Fibroblast of upper back skin (primary cell): ENCODE measurements at places on chromosomes 16 and 17.

GRCh38 chr16:70711211-70712031 lies 25.6 kb upstream of the MTSS2 start:
- DNase-seq: no peak

GRCh38 chr17:78589885-78590284 lies 12.7 kb upstream of the DNAH17 start:
- DNase-seq: no peak

DNA sequence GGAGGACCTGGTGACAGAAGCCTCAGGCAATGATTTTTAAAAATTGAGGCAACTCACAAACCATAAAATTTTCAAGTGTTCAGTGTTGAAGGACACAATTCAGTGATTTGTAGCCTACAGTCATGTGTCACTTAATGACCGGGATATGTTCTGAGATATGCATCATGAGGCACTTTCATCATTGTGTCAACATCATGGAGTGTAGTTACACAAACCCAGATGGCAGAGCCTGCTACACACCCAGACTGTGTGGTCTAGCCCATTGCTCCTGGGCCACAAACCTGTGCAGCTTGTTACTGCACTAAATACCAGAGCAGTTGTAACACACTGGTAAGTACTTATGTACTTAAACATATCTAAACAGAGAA lies 1.6 kb downstream of the PRSS41 start:
- DNase-seq: no peak

DNA sequence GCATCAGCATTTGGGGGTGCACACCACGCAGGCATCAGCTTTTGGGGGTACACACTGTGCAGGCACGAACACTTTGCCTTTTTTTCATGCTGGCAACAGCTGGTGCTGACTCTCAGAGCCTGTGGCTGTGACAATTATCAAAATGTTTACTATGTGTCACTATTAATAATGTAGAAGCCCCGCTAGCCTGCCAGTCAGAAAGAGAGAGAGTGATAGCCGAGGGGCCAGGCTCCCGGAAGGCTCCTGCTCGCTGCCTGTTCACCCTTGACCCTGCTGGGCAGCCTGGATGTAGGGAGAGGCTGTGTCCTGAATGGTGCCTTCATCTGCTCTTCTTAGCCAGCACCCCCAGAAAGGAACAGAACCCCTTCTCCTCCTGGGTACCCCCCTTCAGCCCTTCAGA lies 61.9 kb downstream of the SDK2 start:
- DNase-seq: no peak

- DNase-seq: no peak
These were observed 191.0 kb downstream of the TANC2 start for GRCh38 chr17:63156986-63157385.

GRCh38 chr17:80899402-80900268 lies 92.0 kb upstream of the CHMP6 start:
- DNase-seq: peak; percentile 19

DNA sequence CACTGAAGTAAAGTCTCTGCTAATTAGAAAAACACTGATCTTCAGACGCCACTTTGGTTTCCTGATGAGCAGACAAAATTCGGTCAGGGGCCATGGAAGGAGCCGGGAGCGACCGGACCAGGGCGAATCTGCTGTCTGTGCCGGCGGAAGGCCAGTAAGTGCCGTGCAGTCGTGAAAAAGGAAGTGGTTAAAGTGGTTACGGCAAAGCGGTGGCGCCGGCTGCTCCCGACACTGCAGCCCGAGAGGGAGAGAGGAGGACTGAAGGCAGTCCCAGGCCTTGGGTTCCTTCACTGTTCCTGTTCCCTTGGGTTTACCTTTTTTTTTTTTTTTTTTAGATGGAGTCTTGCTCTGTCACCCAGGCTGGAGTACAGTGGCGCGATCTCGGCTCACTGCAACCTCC lies 17.3 kb upstream of the HEXD start:
- DNase-seq: peak; percentile 26

- DNase-seq: no peak
These were observed 4.3 kb upstream of the PIMREG start for GRCh38 chr17:6439951-6440350.

- DNase-seq: no peak
These were observed 43.3 kb upstream of the ULK2 start for GRCh38 chr17:19911033-19911432.

DNA sequence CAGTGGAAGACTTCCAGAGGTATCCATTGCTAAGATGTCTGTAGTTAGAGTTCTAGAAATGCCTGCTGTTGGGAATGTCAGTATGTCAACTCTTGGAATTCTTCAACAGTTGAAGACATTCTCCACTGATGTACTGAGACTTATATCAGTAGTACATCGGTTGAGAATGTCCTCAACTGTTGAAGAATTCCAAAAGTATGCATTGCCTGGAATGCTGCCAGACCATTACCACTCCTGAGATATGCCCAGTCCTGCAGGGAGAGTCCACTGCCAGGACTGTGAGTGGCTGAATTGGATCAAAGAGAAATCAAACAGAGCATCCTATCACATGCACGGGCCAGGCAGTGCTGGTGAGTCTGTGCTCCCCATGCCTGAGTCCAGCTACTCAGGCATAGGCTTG lies 42.0 kb downstream of the IL21R start:
- DNase-seq: peak; percentile 70

DNA sequence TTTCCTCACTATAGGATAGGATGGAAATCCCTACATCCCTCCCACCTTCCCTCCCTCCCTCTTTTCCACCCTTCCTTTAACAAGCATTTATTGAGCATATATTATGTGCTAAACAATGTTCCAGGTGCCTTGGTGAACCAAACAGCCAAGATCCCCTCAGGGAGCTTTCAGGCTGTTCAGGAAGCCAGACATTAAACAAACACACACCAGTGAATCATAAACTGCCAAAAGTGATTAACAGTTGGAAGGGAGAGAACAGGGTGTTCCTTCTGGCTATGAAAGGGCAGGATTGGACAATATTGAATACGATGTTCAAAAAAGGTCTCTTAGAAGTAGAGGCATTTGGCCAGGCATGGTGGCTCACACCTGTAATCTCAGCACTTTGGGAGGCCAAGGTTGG lies 22.8 kb upstream of the CNEP1R1 start:
- no peak for DNase-seq

GRCh38 chr17:73647301-73647695 lies 3.1 kb upstream of the SDK2 start:
- DNase-seq: no peak

GRCh38 chr17:75844530-75845057 lies 390 bp upstream of the UNC13D start:
- no peak for DNase-seq

DNA sequence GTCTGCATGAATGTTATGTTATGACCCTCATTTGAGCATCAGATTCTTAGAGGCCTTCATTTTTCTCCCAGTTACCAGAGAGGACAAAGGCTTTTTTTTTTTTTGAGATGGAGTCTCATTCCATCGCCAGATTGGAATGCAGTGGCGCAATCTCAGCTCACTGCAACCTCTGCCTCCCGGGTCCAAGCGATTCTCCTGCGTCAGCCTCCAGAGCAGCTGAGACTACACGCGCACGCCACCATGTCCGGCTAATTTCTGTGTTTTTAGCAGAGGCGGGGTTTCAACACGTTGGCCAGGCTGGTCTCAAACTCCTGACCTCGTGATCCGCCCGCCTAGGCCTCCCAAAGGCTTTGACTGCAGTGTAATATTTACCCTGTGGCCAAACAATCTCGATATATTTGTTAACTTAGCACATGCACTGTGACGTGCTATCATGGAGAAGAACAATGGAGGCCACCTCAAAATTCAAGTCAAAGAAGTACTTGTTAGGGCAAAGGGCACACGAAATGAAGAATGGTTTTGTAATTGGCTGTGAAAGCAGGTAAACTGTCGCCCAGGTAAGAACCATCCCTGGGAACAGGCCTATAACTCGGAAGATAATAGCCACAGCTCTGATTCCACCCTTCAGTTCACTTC lies 303.4 kb downstream of the SLC39A11 start:
- peak; percentile 51 for DNase-seq

GRCh38 chr16:12664164-12664733 lies 139.4 kb downstream of the CPPED1 start:
- DNase-seq: no peak

DNA sequence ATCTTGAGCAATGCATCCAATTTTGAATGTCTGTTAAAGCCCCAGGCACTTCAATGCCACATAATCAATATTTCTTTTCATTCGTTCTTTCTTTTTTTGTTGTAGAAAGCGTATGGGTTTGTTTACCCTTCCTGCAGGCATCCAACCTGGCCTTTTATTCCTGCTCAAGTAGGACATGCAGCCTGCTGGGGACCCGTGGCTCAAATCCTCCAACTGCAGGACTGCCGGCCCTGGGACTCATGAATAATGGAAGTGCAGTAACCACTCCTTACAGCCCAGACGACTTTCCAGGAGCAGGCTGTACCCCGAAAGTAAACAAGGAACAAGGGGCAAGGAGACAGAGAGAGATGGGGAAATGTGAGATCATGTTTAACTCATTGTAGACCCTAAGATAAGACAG lies 126.4 kb downstream of the SALL1 start:
- no peak for DNase-seq

DNA sequence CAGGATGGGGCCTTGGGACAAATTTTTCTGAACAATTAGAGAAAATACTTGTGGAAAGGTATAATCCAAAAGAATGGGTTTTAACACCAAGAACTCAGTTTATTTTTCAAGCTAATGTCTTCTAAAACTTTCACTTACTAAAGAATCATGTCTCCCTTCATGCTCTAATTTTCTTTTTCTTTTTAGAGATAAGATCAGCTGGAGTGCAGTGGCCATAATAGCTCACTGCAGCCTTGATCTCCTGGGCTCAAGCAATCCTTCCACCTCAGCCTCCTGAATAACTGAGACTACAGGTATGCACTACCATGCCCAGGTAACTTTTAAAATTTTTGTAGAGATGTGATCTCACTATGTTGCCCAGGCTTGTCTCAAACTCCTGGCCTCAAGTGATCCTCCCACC lies 5.5 kb downstream of the OR4D1 start:
- DNase-seq: no peak

GRCh38 chr17:55576237-55576995 lies 65.2 kb upstream of the SMIM36 start:
- DNase-seq: peak; percentile 79

- no peak for DNase-seq
These were observed 406.6 kb upstream of the SALL1 start for GRCh38 chr16:51557670-51558069.

GRCh38 chr16:11313493-11314308 lies 31.6 kb upstream of the RMI2 start:
- no peak for DNase-seq

DNA sequence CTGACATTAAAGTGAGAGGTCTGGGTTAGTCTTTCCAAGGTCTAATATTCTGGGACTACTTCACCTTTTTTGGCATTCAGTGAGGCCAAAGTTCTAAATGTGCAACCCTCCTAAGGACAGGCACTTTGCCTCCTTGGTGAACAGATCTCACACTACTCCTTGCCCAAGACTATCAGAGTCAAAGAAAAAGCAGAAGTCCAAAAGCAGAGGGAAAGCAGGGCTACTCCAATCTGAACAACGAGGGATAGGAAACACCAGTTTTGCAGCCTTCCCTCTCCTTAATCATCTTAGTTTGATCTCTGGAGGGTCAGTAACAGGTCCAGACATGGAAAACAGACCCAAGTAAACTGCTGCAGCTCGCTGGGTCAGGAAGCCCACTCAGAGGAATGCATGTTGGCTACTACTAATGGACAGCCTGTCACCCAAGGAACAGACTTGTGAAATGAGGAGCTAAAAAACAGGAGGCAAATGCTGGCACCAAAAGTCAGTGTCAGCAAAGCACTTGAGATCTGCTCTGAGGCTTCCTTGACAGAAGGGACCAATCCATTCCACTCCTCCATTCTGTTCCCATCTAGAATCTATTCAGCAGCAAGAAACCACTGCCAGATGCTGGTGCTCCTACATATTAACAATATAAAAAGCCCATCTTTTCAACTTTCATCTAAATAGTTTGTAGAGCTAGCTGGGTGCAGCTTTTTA lies 29.9 kb downstream of the DCUN1D3 start:
- no peak for DNase-seq

- no peak for DNase-seq
These were observed 15.9 kb downstream of the NARF start for GRCh38 chr17:82474223-82475010.

DNA sequence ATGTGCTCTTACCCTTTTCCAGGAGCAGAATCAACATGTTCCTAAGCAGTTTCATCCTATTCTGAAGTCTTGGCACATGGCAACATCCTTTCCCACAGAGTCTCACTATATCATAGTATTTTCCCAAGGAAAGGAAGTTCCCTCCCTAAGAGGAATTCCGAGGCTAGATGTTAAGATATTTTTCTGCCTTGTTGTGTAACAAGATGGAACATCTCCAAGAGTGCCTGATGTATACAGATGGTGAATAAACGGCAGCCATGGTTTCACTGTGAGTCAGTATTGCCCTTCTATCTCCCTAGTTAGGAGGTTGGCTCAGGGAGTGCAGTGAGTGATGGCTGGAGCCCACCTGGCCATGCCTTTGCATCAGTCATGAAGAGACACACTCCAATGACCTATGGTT lies 48.2 kb downstream of the SPACA3 start:
- DNase-seq: peak; percentile 80

DNA sequence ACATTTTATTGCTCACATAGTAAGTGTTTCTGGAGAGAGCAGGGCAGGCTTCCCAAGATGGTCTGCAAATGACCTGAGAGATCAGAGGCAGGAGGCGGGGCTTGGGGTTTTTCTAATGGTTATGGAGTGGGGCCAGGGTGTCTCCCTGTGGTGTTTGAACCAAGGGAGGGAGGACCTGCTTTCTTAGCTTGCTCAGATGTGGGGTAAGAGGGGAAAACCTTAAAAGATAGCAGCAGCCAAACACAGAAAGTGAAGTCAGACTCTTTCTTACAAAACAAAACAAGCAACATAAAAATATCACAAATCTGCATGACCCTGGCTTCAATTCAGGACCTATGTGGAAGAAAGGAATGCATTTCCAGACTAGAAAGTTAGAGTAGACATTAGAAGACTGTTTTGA lies 22.9 kb upstream of the DNAJA2 start:
- DNase-seq: no peak

DNA sequence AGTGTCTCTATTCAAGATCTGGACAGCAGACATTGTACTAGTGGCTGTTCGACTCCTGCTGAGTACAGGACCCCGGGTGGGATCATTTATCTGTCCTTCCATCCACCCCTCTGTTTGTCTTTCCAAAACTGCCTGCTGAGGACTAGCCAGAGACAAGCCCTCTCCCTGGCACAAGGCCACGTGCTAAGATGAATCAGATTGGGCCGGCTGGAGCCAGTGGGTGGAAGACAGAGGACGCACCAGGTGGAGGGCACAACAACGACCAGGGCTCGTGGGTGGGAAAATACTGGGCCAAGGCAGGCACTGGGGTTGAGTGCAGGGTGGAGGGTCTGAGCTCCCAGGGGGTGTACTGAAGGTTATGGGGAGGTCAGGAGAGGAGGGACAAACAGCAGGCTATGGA lies 1.4 kb upstream of the CA7 start:
- DNase-seq: no peak

DNA sequence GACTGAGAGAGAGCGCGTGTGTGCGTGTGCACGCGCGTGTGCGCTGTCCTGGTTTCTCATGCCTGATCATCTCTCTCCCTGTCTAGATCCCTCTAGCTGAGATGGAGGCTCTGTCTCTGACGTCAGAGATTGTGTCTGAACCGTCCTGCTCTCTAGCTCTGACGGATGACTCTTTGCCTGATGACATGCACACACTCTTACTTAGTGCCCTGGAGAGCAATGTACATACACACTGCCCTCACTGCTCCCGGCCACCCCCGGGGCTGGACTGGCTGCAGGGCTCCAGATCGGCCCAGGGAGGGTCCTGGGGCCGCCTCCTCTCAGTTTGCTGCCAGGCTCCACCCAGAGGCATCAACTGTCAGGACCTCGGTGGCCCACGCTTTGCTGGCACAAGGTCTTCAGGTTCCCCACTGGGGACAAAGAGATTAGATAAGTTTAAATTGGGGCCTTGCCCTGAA lies 13.1 kb upstream of the ABCC3 start:
- no peak for DNase-seq

- no peak for DNase-seq
These were observed 97.9 kb upstream of the ZNF750 start for GRCh38 chr17:82937411-82938371.
